EH (cell line): ENCODE measurements at places on chromosomes 11 and 22.

GRCh38 chr22:30225220-30225927 lies 21.2 kb downstream of the LIF start:
- no peak for DNase-seq

GRCh38 chr11:125995313-125995712 lies 49.5 kb downstream of the VSIG10L2 start:
- no peak for DNase-seq

- no peak for DNase-seq
Observed at GRCh38 chr11:266676-267439, 11.3 kb upstream of the NLRP6 start.

DNA sequence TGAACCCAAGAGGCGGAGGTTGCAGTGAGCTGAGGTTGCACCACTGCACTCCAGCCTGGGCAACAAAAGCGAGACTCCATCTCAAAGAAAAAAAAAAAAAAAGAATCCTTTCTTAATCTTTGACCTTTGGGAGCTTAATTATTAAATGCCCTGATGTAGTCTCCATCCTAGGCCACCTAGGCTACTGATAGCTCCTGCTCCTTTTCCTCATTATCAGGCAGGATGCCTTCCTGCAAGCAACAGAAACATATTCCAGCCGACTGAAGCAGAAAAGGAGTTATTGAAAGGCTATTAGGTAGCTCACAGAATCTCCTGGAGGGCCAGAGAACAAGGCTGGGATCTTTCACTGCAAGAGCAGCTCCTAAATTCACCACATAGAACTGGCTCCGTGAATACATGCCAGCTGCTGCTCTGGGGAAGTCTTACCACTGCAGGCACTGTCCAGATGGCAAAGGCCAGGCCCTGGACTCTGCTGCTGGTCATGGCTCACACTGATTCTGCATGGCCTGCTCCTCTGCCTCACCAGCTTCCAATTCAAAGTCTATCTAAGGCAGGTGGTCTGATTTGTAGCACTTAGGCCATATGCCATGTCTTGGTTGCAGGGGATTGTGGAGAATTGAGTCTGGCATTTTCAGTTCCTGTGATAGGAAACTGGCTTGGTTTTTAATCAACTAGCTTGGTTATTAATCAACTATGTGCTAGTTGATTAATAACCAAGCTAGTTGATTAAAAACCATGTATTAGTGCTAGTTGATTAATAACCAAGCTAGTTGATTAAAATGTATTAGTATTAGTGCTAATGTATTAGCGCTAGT lies 26.0 kb upstream of the POLD3 start:
- DNase-seq, result no peak

- peak; percentile 78 for DNase-seq
Observed at GRCh38 chr11:6604081-6604626, 580 bp downstream of the ILK start.

- DNase-seq, result no peak
Observed at GRCh38 chr11:78876676-78877075, 302.0 kb upstream of the NARS2 start.

- no peak for DNase-seq
Observed at GRCh38 chr22:32052244-32052643, 9.2 kb downstream of the SLC5A1 start.

DNA sequence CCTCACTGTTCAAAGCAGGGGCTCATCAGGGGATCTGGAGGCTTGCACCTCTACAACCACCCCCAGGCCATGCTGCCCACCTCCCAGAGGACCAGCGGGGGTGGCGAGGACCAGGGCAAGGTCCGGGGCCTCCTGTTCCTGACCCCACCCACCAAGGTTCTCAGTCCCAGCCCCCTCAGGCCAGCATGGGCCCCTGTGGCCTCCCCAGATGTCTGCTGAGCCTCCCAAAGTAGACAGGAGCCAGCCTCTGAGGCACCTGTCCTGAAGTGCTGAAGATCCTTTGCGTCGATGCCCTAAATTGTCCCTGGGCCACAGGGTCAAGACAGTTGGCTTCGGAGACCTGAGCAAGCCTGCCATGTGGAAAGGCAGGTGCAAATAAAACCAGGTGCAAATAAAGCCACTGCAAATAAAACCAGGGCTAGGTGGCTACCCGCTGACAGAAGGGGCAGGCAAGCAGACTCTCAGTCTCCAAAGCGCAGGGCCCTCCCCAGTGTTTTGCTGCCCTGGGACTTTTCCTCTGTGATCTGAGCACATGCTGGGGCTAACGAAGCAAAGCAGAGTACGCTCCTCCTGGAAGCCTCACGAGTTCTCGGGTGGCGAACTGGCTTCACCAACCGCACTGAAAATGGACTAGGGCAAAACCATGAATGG lies 22.4 kb upstream of the ARFGAP3 start:
- no peak for DNase-seq

- DNase-seq, result no peak
Observed at GRCh38 chr22:46464701-46465344, 72.6 kb downstream of the CELSR1 start.

GRCh38 chr11:129704831-129705230 lies 110.8 kb upstream of the TMEM45B start:
- DNase-seq, result no peak

DNA sequence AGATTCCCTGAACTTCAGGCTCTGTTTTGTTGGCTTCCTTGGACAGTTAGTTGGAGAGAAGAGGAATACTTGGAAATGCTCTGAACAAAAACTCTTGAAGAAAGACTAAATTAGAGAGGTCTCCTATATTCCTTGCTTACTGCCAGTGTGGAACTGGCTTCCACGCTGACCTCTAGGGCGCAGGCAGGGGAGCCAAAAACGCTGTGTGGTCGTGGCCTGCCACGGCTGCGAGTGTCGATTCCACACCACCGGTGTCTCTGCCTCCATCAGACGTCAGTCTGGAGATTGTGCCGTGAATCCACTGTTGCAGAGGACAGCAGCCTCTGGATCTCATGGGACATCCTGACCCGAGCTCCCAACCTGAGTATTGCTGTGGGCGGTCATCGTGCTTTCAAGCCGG lies 37.5 kb upstream of the RAB1B start:
- no peak for DNase-seq

GRCh38 chr11:70755410-70756158 lies 357.3 kb downstream of the CTTN start:
- peak; percentile 62 for DNase-seq

- DNase-seq, result peak; percentile 41
Observed at GRCh38 chr11:57787920-57788702, 26.5 kb downstream of the CTNND1 start.

DNA sequence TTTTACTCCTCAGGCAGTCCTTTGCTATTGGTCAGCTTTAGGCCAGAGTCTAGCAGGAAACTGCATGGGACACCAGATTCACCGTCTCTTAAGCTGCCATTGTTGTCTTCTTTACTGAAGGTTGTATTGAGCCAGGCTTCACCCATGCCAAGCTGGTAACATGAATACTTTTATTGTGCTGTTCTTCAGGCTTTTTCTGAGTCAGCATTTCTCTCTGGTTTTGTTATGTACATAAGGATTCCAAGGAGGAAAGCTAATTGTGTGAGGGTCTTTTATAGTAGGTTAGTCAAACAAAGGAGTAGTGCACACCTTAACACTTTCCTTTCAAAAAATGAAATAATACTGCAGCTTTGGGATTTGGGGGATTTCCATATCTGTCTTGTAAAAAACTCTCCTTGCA lies 252.8 kb downstream of the JRKL start:
- DNase-seq, result no peak

- no peak for DNase-seq
Observed at GRCh38 chr22:49095366-49095765, 732.3 kb downstream of the BRD1 start.
